NCI-H1092 (cell line): ENCODE measurements at places on chromosomes 5 and 9.

DNA sequence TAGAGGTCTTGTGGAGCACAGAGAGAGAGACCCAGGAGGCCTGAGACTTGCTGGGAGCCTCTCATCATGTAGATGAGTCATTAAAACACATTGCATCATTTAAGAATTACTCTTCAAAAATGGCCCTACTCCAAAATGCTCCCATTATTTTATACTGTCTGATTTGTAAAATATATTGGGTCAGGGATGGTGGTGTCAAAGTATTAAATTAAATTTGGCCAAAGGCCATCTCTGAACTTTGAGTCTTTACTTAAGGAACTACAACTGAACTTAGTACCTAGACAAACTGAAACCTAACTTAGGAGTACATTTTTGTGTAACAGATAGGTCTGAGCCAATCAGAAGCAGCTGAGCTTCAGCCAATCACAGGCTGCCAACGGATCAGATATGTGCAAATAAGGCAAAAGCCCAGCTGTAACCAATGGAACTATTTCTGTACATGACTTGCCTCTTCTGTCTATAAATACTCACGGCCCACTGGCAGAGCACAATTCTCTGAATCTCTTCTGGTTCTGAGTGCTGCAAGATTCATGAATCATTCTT lies 657.2 kb downstream of the TLE1 start:
- no peak for DNase-seq

- peak; percentile 4 for DNase-seq
These were observed 6.7 kb upstream of the CDH6 start for GRCh38 chr5:31186672-31187267.

- no peak for DNase-seq
These were observed 62.8 kb upstream of the PPP1R26 start for GRCh38 chr9:135416664-135417290.

DNA sequence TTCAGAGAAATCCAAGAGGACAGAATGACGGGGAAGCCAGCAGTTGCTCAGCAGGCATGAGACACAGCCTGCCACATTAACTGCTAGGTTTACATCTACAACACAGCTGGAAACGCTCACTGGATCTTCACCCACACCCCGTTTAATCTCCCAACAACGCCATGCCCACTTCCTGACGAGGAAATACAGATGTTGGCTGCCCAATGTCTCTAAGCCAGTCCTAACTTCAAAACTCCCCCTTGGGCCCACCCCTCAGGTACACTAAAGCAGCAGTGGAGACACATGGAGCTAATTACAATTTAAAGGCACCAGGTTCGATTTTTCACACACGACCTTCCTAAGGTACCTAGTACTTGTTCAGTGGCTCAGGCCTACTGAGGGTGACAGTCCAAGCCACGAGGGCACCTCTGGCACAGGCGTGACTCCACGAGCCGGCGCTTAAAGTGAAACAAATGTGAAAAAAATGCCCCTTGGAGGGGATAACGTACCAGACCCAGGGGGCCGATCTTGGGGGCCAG lies 904 bp downstream of the RPL12 start:
- DNase-seq = no peak

DNA sequence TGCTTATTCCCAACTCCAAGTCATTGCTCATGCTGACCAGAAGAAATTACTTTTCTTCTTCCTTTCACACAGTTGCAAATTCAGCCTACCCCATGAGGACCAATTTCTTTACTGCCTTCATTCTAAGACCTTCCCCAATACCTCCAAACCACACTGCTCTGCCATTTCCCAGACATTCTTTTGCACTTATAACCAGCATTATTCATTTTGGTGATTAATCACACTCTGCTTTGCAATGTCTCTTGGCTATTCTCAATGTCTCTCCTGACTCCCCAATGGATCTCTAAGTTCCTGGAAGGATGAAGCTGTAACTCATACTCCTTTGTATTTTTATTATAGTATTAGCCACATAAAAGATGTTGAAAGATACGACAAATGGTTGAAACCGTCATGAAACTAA lies 105.7 kb upstream of the RANBP3L start:
- DNase-seq = no peak

DNA sequence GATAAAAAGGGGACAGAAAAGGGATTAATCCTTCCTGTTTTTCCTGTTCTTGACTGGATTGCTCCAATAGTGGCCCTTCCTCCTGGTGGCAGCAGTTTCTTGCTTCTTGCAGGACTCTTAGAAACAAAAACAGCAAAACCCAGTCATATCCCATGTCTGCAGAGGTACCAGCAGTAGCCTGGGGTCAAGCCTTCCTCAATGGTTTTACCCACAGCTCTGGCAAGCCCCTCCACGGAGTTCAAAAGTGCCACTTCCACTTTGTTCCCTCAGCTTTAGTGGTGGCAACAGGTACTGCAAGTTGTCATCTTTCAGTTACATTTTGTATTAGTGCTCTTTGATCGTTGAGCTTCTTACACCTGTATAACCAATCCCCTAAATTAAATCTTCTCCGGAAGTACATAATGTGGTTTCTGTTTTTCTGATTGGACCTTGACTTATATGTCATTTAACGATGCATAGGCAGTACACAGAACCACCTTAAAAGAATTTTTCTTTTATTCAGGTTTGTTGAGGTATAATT lies 8.7 kb upstream of the RANBP6 start:
- DNase-seq = no peak

GRCh38 chr5:115439042-115439441 lies 105.5 kb downstream of the FEM1C start:
- DNase-seq = no peak

GRCh38 chr5:73814233-73814846 lies 188.3 kb downstream of the ARHGEF28 start:
- no peak for DNase-seq

DNA sequence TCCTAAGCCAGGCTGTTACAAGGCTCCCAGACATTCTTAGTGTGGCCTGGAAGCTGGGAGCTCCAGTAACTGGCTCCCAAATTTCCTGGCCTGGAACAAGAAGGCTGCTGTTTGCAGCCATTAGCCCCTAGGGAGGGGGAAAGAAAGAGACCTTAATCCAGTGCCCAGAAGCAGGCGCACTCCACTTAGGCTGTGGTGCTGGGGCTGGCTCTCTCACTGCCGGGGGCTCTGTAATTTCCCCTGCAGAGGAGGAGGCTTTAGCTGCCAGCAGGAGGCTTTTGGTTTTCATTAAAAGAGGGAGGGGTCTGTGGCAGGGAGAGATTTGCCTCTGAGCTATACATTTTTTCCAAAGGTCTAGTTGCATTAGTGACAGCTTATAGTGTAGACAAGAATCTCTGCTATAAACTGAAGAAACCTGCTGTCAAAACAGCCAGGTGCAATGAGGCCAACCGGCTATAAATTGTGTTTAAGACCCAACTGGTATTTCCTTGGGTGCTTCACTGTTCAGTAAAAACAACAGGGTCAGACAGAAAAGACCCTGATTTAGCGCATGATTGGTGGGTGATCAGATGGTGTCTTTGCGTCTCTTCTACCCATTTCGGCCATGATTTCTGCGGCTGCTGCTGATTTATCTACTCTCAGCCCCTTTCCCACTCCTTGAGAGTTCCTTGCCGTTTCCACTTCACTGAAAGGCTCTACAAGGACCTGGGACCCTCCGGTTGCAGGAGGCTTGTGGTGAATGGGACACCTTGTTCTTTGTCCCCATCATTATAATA lies 254.6 kb downstream of the AOPEP start:
- DNase-seq = no peak

DNA sequence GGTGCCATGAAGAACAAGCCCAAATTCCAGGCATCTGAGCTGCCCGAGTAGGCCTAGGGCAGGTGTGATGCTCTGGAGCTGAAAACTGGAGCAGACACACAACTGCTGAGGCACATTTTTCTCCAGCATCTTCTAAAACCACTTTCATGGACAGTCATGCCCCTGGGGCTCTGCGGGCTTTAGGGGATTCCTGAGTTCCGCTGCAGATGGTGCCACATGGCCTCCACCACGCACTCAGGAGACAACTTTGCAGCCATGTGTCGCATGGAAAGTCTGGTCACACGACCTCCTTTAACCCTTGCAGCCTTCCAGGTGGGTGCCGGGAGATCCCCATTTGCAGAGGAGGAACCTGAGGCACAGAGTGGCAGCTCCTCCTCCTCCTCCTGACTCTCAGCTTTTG lies 112.8 kb upstream of the SARDH start:
- DNase-seq = no peak

DNA sequence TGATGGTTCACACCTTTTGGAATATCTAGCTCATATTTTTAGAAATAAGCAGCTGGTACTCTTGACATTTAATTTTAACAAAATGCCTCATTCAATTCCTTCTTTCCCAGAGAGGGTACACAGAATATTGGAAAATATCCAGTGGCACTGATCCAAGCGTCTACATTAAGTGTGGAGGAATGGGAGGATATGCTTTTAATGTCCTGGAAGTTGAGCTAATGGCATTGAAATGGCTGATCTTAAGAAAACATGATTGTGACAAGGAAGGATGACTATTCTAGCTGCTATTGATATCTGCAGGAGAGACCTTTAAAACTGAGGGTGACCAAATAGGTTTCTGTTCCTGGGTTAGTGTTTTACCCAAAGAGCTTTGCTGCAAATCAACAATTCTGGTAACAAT lies 30.0 kb downstream of the ZNF366 start:
- no peak for DNase-seq

DNA sequence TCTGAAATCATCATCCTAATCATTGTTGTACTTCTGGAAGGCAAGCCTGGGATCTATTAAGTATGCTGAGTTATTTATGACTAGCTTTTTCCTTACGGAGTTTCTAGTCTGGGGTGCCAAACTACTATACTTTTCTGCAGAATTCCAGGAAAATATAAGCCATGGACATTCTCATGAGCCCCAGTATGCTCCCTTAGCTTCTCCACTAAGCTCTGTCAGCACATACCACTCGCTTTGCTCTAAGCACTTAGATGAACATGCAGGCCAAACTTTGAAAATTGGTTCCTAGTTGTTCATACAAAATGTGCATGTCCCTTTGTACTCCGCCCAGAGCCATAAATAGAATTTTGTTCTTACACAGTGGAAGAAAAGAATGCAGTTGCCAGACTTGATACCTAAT lies 284.6 kb downstream of the ARRDC3 start:
- no peak for DNase-seq

- DNase-seq = no peak
These were observed 25.5 kb downstream of the HK3 start for GRCh38 chr5:176873541-176874172.

GRCh38 chr9:27335075-27335474 lies 38.1 kb upstream of the EQTN start:
- DNase-seq = no peak
